Astrocyte of the cerebellum (primary cell): ENCODE measurements at places on chromosomes 5 and 9.

- peak; percentile 57 for DNase-seq
Measured at GRCh38 chr9:84860249-84861115, 191.0 kb downstream of the NTRK2 start.

GRCh38 chr9:84542554-84542953 lies 127.0 kb upstream of the NTRK2 start:
- no peak for DNase-seq

- no peak for DNase-seq
Measured at GRCh38 chr9:14066831-14067230, 247.1 kb downstream of the NFIB start.

GRCh38 chr5:141714542-141715310 lies 32.7 kb upstream of the ARAP3 start:
- DNase-seq, result no peak

DNA sequence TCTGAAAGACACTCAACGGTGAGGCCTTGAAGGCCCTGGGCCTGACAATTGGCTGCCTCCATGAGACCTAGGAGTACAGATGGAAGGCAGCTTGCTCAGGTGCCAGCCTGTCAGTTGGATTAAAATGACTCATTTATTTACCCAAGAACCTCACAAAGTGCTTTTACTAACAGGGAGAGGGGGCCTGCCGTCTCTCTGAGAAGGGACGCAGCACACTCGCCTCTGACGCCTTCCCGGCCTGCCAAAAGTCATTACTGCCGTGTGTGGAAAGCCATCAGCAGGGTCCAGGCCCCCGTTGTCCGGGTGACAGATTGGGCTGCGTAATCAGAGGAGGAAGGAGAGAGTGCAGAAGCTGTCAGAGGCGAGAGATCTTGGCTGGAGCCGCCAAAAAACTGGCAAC lies 32.4 kb downstream of the DDX31 start:
- DNase-seq, result no peak

- no peak for DNase-seq
Measured at GRCh38 chr5:77407152-77407551, 85.0 kb downstream of the WDR41 start.

GRCh38 chr5:147384346-147385193 lies 125.3 kb downstream of the DPYSL3 start:
- DNase-seq, result no peak

- no peak for DNase-seq
Measured at GRCh38 chr9:26723486-26723885, 169.1 kb downstream of the CAAP1 start.

DNA sequence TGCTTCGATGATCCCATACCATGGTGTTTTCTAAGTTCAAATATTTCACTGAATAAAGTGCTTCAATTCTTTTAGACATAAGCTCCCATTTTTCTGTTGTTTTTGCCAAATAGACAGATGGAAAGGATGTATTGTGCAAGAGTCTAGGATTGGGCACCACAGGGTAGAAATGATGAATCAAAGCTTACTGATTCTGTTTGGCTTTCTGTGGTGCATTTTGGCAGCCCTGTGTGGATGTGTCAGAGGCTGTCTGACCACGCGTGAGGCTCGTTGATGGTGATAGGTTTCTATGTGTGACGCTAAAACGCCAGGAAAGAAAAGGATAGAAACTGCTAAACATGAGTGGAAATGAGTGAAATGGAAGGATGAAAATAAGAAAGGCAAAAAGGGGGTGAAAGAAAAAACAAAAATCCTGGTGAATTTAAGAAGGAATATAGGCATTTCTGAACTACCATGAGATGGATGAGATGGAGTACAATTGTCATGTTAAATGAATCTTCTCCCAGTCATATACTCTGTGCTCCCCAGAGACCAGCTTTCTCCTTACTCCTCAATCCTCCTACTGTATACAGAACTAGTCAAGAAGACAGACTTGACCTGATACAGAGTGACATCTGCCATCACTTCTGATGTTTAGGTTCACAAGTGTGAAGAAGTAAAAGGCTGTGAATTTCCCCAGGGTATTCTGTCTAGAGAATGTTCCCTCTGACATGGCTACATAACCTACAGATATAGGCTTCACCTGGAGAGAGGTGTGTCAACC lies 54.4 kb downstream of the ANKH start:
- DNase-seq, result peak; percentile 91

- DNase-seq, result peak; percentile 91
Measured at GRCh38 chr5:73419465-73420390, 28.8 kb downstream of the FOXD1 start.

DNA sequence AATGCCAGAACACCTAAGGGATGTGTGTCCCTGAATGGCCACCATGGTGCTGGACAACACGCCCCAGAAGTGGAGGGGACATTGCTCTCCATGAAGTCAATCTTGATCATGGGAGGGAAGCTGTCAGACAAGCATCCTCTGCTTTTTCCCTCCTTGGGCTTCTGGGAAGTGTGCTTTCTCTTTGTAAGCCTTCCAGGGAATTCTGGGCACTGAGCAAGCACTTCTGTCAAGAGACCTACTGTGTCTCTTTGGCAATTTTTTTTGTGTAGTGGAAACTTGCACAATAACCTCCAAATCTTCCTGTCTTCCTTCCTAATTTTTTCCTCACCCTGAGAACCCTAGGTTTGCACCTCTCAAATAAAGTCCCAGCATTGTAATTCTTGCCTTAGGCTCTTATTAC lies 132.0 kb downstream of the SEC61B start:
- DNase-seq, result no peak

- DNase-seq, result peak; percentile 83
Measured at GRCh38 chr5:137146402-137146890, 352.7 kb downstream of the SPOCK1 start.

DNA sequence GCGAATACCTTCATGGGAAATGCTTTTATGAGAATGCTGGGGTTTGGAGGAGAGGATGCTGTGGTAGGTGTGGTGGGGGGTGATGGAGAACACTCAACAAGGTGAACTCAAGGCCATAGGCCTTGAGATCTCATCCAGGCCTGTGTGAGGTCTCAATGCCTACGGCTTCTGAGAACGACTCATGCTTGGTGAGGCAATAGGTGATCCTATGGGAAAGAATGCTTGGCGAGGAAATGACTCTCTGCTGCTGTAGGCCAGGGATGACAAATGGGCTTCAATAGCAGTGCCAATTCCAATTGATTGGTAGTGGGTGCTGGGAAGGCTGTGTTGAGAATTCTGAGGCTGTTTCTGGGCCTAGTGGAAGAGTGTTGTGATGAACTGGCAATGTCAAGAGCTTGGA lies 280.2 kb upstream of the CLINT1 start:
- no peak for DNase-seq

DNA sequence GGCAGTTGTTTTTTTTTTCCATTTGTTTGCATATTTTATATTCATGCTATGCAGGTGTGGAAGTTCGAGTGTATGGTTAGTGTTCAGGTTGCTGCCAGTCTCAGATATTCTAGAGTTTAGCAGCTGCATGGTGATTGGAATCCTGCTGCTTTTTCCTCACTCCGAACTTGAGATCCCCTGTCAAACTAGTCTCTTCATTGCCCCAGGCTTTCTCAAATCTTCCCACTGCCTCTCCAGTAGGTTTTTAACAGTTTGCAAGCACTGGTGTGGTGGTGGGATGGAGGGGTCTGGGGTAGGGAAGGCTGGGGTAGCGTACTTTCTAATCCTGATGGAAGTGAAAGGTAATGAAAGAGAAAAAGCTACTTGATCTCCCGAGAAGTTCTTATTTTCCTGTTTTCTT lies 112.9 kb downstream of the CHSY3 start:
- no peak for DNase-seq

- DNase-seq, result no peak
Measured at GRCh38 chr5:131252824-131253171, 11.1 kb upstream of the CDC42SE2 start.

DNA sequence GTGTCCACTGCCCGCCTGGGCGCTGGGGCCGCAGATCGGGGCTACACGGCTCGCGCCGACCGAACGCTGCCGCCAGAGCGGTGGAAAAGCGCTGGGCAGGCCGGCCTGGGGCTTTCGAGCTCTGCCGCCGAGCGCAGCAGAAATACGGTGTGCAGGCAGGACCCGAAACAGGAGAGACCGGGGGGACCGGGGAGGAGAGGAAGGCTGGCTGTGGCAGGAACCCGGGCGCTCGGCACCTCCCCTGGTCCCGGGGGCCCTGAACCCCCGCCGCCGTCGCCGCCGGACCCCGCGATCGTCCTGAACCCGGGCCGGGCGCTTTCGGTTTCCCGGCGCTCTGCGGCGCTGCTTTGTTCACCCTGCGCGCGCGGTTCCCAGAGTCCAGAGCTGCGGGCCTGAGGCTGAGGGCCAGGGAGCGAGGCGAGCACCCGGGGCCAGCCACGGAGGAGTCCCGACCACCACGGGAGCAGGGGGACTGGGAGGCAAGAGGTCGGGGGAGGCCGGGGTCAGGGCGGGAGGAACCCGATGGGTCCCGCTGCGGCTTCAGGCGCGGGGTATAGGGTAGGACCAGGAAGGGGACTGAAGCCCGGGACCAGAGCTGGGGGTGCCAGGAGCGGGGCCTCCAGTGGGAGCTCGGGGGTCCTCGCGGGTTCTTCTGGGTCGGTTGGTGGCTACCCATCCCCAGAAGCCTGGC lies 12.0 kb downstream of the IRX2 start:
- DNase-seq, result no peak

GRCh38 chr5:150035139-150035895 lies 34.8 kb downstream of the HMGXB3 start:
- DNase-seq, result no peak

DNA sequence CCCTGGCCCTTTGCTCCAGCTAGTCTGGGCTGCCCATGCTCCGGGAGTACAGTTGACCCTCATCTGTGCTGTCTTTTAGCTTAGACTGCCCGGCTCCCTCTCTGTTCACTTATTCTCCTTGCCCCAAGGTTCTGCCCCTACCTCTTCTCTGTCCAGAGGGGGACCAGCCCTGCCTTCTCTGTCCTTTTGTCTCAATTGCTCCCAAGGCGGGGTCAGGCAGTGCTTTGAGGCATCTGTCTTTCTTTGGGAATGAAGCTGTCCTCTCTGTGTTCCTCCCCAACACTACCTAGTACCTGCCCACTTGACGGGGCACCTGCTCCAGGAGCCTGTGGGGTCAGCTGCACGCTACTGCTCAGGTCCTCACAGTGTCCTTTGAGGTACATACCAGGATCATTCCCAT lies 59.3 kb downstream of the PSD2 start:
- no peak for DNase-seq

GRCh38 chr5:17847286-17847685 lies 213.0 kb downstream of the TAF11L14 start:
- no peak for DNase-seq

GRCh38 chr5:94682814-94683520 lies 64.5 kb downstream of the SLF1 start:
- DNase-seq, result no peak

DNA sequence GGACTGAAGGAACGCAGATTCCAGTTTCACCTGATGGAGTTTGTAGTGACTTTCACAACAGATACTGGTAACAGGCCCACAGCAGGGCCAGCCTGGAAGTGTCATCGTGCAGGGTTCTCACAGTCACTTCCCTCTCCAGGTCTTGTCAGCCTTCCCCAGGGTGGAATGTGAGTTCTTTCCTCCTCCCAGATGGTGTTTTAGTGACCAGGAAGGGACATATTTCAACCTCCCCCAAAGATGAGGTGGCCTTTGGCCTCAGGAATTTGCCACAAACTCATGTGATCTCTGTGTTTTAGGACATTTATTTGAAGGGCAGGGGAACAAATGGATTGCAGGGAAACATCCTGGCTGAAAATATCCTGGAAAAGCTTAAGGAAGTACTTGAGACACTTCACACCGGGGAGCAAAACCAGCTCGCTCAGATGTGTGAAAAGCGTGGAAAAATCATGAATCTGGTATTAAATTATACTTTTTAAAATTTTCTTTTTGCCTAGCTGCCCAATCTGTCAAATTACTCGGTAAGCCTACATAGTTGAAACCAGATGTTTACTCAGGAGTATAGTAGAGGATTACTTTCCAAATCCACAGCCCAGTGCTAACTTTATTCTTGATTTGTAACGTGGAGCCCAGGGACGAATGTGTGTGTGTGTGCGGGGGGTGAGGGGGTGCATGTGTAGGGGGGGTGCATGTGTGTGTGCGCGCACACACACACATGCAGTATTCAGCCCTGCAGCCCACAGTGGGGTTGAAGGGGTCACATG lies 66.8 kb downstream of the PTPDC1 start:
- no peak for DNase-seq

DNA sequence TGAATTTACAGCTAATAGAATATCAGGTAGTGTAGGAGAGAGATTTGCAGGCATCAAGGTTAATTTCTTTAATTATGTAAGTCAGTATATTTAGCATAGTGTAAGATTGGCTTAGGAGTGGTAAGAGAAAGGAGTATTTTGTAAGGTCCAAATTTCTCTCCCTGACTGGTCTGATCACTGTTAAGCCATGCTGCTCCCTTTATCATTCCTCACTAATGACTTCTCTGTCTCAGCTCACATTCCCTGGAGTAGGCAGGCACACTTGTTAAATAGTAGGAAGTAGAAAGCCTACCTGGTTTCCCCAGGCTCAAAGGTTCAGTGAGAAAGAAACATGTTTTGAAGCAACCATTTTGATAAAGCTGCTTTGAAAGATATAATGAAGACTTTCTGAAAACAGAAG lies 90.7 kb downstream of the SMIM15 start:
- no peak for DNase-seq

GRCh38 chr5:171137768-171138525 lies 171.1 kb upstream of the TLX3 start:
- DNase-seq, result no peak

DNA sequence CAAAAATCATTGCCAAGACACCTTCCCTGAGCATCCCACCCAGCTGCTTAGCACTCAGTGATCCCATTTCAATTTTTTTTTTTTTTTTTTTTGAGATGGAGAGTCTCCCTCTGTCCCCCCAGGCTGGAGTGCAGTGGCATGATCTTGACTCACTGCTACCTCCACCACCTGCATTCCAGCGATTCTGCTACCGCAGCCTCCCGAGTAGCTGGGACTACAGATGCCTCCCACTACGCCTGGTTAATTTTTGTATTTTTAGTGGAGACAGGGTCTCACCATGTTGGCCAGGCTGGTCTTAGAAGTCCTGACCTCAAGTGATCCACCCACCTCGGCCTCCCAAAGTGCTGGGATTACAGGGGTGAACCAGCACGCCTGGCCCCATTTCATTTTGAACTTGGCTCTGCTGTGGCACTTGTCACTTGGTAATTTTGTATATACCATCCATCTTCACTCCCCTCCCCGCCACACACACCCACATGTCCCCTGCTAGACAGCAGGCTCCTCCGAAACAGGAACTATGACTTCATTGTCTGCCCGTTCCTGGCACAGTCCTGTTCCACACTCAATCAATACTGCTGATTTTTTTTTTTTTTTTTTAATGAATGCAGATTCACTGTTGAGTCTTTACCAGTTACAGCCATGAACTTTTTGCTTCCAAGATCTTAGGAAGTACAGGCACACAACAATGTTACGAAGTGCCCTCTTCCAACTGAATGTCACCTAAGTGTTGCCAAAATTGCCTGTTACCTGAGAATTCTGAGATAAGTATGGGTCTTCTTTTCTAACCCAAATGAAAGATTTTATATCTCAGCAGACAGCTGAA lies 17.3 kb upstream of the ZBTB34 start:
- DNase-seq, result no peak

GRCh38 chr9:13787234-13787833 lies 507.8 kb upstream of the MPDZ start:
- DNase-seq, result no peak
